ENCODE measurements at places on chromosomes 16 and 17. TPM values are rescaled to one million over a fixed set of nuclear protein-coding genes. Genes with fewer than 3 reads are reported as not detected.

- H3K4me1 ChIP-seq, result no peaks in the 10 kb centered on the region
- no peaks in the 10 kb centered on the region for H3K27me3 ChIP-seq
- no peaks in the 10 kb centered on the region for H3K36me3 ChIP-seq
- DNase-seq, result no peak
- H3K27ac ChIP-seq, result no peak overlapping the region
Measured at GRCh38 chr17:61009663-61010062, 332.0 kb downstream of the BCAS3 start.

GRCh38 chr17:61368049-61368831, 31.4 kb upstream of the TBX2 start:
- H3K4me1 ChIP-seq, result no peaks in the 10 kb centered on the region
- H3K36me3 ChIP-seq, result no peaks in the 10 kb centered on the region
- DNase-seq, result no peak
- no peak overlapping the region for H3K27ac ChIP-seq
- H3K27me3 ChIP-seq, result peaks cover 37% of the 10 kb centered on the region
- H3K4me3 ChIP-seq, result no peak overlapping the region

DNA sequence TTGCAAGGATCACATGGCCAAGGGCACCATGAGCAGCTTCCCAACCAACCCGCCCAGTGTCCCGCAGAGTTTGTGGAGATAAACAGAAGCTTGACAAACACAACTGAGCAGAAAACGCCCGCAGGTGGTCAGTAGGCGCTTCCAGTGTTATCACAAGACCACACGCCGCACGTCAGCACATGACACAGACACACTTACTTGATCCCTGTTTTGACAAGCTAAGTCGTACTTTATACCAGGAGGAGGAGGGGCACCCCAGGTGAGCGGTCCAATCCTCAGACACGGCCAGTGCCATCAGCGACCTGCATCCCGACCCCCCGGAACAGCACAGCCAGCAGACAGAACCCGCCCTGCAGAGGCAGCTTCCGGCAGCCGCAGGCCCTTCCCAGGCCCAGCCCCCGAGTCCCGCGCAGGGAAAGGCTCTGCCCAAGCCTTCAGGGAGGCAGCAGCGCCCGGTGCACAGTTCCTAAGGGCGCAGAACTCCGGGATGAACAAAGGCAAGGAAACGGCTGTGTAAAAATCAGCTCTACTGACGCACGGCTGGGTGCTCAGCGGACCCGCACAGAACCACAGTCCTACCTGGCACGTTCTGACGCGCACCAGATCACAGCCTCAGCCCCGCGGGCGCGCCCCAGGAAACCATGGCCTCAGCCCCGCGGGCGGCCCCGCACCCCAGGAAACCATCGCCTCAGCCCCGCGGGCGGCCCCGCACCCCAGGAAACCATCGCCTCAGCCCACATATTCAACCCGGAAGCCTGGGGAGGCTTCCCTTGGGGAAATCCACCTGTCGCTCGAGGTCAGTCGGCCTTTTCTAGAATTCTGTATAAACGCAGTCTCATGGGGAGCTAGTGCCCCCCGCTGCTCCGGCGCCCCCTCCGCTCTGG, 27.8 kb downstream of the AXIN1 start:
- H3K27me3 ChIP-seq, result no peaks in the 10 kb centered on the region
- peaks cover 27% of the 10 kb centered on the region for H3K36me3 ChIP-seq
- H3K4me1 ChIP-seq, result peaks cover 24% of the 10 kb centered on the region

The CSH2 gene
- not detected for total RNA-seq

DNA sequence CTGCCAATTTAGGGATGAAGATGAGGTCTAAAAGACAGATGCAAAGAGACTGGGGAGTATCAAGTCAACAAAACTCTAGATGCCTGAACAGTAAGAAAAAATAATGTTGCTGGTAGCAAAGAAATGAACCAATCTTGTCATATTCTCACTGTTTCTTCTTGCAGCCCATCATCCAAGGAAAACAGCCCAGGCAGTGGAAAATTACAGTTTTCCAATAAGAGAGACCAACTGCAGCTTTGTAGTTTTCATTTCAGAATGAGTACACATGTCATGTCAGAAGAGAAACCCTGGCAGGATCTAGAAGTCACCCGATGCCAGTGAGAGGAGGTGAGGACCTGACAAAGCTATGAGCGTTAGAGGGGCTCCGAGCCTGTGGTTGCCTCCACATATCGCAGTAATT, 500.4 kb upstream of the PSMD7 start:
- H3K36me3 ChIP-seq, result no peaks in the 10 kb centered on the region
- no peak for DNase-seq
- H3K27me3 ChIP-seq, result 0 out of 2 replicates have a peak, but pooled peaks cover 5% of the 10 kb centered on the region
- H3K4me3 ChIP-seq, result no peak overlapping the region
- no peak overlapping the region for H3K27ac ChIP-seq
- H3K4me1 ChIP-seq, result no peaks in the 10 kb centered on the region

- no peaks in the 10 kb centered on the region for H3K4me1 ChIP-seq
- H3K36me3 ChIP-seq, result no peaks in the 10 kb centered on the region
- peaks cover 11% of the 10 kb centered on the region for H3K27me3 ChIP-seq
- H3K4me3 ChIP-seq, result no peak overlapping the region
- H3K27ac ChIP-seq, result no peak overlapping the region
Measured at GRCh38 chr16:54129810-54130209, 156.8 kb downstream of the IRX3 start.

GRCh38 chr17:34570506-34570905, 8.9 kb upstream of the TMEM132E start:
- no peaks in the 10 kb centered on the region for H3K4me1 ChIP-seq
- H3K36me3 ChIP-seq, result no peaks in the 10 kb centered on the region
- no peak overlapping the region for H3K27ac ChIP-seq
- no peak for DNase-seq

- H3K36me3 ChIP-seq, result no peaks in the 10 kb centered on the region
- no peak overlapping the region for H3K4me3 ChIP-seq
- no peak overlapping the region for H3K27ac ChIP-seq
- no peak for DNase-seq
Measured at GRCh38 chr16:75770051-75770450, 43.8 kb upstream of the CPHXL start.

DNA sequence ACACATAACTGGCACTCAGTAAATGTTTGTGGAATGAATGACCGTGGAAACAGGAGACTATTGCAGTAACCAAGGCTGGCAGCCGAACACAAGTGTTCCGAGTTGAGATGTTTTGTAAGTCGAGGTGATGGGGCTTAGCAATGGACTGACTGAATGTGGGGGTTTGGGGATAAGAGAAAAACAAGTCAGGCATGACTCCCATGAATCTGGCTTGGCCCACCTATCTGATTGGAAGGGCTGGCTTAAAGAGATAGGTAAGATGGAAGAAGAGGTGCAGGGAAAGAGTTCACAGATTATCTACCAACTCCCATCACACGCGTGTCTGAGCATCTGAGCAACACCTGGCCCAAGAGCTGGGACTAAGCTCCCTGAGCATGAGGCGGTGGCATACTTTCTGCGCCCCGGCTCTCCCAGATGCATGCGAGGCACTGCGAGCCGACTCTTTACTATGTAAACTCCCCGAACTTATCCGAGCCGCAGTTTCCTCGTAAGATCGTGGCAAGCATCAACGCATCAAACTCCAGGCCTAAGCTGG, 539 bp downstream of the IFT20 start:
- no peak for DNase-seq
- H3K4me3 ChIP-seq, result peak overlapping the region; percentile 95
- peaks cover 20% of the 10 kb centered on the region for H3K36me3 ChIP-seq
- H3K27me3 ChIP-seq, result no peaks in the 10 kb centered on the region
- H3K27ac ChIP-seq, result peak overlapping the region; percentile 27

The TP53TG3 gene
- total RNA-seq, result 2.8 TPM

The CES3 gene
- 2.2 TPM for total RNA-seq

- DNase-seq, result no peak
- no peak overlapping the region for H3K27ac ChIP-seq
- H3K27me3 ChIP-seq, result no peaks in the 10 kb centered on the region
Measured at GRCh38 chr17:29608986-29609385, 13.7 kb downstream of the CORO6 start.

GRCh38 chr17:42303694-42304093, 15.4 kb downstream of the STAT5A start:
- no peak for DNase-seq
- no peak overlapping the region for H3K27ac ChIP-seq

- no peak overlapping the region for H3K27ac ChIP-seq
- H3K36me3 ChIP-seq, result no peaks in the 10 kb centered on the region
- H3K4me1 ChIP-seq, result peaks cover 6% of the 10 kb centered on the region
- H3K27me3 ChIP-seq, result peaks cover 83% of the 10 kb centered on the region
- DNase-seq, result no peak
Measured at GRCh38 chr17:58268326-58268725, 12.4 kb downstream of the MPO start.

The ARL5C gene
- total RNA-seq, result not detected

DNA sequence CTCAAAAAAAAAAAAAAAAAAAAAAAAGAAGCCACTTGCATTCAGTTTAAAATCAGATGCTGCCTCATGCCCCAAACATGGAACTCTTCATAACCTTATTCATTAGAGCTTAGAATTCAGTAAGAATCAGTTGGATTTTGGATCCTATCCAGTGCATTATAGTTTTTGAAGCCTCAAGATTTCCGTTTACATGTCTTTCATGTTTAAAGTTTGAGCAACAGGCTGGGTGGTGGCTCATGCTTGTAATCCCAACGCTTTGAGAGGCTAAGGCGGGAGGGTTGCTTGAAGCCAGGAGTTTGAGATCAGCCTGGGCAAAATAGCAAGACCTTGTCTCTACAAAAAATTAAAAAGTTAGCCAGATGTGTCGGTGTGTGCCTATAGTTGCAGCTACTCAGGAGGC, 55.0 kb downstream of the SNTB2 start:
- no peaks in the 10 kb centered on the region for H3K4me1 ChIP-seq
- no peak overlapping the region for H3K4me3 ChIP-seq
- no peaks in the 10 kb centered on the region for H3K27me3 ChIP-seq
- peaks cover 3% of the 10 kb centered on the region for H3K36me3 ChIP-seq

Data from K562 (cell line).